Adipocyte (in vitro differentiated cells): ENCODE measurements at places on chromosomes 2 and 18.
A peak's percentile ranks its signal among the peaks of the same experiment; 100 is the strongest.

DNA sequence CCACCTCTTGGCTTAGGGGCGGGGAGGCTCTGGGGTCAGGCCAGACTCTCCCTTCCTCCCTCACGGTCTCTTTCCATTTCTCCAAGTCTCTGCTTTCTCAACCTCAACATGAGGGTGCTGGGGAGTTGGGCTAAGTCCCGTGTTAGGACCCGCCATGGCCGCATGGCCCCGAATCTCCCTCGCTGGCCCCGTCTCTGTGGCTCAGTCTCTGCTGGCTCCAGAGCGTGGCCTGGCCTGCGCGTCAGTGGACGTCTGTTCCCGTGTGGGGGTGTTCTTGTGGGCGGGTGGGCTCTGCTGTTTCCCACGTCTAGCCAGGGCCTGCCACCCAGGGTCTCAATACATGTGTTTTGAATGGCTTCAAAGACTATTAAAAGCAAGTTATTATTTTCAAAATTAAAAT lies 12.4 kb downstream of the ALLC start:
- no peak for DNase-seq

DNA sequence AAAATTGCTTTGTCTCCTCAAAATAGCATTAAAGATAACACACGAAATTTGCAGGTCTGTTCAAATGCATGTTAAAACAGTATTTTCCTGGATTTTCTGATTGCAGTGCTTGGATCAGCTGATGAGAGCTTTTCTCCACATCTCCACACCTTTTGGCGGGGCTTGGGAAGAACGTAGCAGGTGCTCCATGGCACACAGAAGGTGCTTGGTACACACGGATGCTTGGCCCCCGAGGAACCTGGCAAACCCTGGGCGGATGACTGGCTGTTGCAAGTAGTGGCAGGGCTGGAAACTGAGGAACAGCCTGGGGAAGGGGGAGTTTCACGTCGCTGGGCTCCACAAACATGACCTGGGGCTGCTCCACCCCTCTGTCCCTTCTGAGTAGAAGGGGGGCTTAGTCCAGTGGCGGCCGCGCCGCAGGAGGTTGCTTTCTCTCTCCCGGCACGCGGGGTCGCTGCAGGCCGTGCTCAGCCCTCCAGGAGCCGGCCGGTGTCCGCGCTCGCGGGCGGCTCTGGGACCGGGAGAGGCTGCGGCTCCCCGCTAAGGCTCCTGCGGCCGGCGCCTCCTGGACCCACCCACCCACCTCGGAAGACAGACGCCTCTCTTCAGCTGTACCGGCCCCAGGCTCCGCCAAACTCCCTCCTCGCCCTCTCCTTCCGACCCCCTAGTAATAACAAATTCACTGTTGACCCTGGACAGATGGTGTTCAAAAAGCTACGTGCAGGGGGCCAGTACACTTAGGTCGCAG lies 69.3 kb downstream of the MARCO start:
- peak; percentile 75 for DNase-seq

- DNase-seq = no peak
These were observed 5.1 kb downstream of the ECEL1 start for GRCh38 chr2:232482301-232483238.

DNA sequence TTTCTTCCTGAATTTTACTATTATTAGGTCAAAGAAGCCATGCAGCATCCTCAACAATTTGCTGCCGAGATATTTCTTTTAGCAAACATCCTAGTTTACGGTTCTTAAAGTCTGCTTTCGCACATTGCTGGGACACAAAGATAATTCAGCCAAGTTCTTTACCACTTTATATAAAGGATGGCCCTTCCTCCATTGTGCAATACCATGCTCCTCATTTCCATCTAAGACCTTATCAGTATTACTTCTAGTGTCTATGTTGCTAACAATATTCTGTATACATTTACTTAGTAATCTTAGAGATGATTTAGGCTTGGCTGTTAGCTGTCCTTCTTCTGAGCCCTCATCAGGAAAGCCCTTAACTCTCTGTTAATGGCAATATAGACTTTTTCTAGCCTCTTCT lies 8.0 kb upstream of the REG1A start:
- DNase-seq = no peak

DNA sequence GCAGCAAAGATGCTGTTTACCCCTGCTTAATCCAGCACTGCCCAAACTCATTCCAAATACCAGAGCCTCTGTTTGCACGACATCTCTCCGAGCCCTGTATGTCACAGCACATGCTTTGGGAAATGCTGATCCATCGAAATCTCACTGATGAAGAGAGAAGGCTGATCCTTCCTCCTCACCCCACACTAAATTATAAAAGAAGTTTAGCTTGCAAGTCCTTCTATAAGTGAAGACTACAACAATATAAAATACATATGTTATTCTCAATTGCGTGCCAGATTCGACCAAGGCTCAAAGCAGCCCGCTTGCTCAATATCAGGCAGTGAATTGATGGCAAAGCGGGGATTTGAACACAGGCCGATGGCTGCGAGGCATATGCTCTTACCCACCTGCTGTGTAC lies 30.7 kb upstream of the SLC35F6 start:
- DNase-seq = no peak

DNA sequence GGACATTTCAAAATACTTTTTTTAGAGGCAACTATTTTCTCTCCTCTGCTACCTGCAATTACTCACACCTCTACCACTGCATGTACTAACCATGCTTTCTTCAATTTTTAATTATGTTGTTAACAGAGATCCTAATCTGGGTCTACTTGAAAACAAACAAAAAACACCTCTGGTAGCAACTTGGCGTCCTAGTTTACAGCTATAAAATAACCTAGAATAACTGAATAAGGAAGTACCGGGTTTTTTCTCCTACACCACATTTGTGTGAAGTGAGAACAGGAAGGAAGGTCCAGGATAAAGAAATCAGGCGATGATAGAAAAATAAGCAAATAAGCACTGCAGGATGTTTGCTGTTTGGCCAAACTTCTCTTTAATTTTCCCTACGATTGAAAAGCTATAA lies 633.5 kb downstream of the LRP1B start:
- DNase-seq = no peak

DNA sequence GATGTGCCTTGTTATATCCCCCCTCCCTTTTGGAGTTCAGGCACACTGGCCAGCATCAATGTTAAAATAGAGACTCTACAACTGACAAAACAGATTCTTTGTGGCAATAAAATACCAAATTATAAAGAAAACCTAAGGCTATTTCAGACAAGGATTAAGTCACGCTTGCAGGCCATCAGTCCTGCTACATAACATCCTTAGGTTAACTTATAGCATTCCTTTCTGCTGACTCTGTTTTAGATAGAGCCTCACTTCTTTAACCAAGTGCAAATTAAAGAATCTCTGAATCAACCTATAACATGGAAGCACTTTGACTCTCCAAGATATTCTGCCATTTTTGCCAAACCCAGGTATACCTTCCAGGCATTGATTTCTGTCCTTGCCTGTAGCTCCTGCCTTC lies 784.6 kb downstream of the RNF144A start:
- no peak for DNase-seq

DNA sequence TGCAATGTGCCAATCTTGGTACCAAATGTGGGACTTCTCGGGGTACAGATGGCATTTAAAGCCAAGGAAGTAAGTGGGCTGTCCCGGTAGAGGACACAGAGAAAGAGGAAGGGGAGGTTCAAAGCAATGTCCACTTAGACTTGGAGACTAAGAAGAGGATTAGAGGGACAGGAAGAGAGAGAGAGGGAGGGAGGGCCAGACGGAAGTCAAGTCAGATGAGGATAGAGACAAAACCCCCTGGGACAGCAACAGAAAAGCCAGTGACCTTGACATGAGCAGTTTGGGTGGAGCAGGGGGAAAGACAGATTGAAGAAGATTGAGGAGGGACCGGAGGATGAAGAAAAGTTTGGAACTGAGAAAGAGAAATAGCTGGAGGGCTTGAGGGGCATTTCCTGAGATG lies 164.5 kb downstream of the NCK2 start:
- DNase-seq = no peak
